Non-pigmented ciliary epithelial cell (primary cell): ENCODE measurements at places on chromosomes 5 and 9.

- no peak for DNase-seq
Measured at GRCh38 chr5:172151661-172152210, 36.3 kb downstream of the STK10 start.

DNA sequence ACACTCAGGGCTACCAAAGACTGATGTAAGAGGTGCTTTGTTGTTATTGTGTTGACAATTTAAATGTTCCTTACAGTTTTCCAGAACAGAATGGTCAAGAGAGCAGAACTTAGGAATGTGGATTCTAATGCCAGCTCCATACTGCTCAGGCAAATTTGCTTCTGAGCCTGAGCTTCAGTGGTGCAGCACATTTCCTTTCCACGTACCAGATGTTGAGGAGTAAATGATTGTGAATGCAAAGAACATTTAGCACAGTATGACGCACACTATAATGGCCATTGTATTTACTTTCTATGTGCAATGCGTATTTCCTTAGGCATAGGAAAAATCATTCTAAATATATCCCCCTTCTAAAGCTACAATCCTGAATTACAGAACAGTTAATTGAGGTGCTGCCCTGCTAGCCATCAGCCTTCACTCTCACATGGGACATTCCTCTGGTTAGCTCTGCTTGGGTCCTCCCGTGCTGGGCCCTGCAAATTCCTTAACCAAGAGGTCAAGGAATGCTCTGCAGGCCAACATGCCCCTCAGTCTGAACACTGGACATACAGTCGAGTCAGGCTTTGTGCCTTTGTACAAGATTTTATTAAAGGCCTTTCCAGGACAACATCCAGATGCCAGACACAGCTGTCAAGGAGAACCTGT is 21.1 kb upstream of the TMEM174 start:
- DNase-seq = no peak

GRCh38 chr5:155080721-155081120 is 67.2 kb downstream of the KIF4B start:
- DNase-seq = no peak

DNA sequence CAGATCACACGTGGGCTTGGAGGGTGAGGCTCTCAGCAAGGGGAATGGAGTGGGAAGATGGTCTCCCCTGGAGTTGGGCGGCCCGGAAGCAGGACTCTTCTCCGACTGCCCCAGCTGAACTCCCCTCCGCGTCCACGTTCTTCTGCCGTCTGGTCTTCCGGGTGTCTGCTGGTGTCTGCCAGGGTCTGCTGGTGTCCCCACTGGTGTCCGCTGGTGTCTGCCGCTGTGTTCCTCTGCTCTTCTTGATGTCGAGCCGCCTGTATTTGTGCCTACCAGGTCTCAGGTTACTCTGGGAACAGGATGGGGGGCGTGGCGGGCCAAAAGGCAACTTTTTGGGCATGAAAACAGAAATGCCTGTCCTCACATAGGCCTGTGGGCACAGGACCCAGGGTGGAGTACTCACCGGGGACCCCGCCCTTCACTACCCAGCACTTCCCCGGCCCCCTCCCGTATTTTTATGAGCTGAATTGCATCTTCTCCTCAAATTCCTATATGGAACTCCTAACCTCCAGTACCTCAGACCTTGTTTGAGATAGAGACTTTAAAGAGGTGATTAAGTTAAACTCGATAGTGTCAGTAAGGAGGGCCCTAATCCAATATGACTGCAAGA is 675.4 kb downstream of the SEMA5A start:
- no peak for DNase-seq

DNA sequence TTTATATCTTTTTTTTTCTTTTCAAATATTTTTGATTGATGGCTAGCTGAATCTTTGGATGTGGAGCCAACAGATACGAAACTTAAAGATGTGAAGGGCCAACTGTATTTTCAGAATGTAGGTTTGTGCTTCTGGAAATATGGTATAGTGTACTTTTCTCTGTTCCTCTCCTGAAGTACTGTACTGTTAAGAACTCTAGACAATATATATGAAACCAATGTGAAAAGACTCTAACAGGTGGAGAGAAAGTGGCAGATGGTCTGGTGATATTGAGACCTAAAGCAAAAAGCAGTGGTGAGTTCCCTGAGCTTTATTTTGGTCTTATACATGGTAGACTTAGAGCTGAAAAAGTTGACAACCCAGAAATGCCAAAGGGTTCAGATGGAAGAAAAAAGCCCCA is 185.0 kb upstream of the GRIN3A start:
- DNase-seq = no peak

GRCh38 chr9:106310782-106311181 is 552.2 kb upstream of the ZNF462 start:
- no peak for DNase-seq

DNA sequence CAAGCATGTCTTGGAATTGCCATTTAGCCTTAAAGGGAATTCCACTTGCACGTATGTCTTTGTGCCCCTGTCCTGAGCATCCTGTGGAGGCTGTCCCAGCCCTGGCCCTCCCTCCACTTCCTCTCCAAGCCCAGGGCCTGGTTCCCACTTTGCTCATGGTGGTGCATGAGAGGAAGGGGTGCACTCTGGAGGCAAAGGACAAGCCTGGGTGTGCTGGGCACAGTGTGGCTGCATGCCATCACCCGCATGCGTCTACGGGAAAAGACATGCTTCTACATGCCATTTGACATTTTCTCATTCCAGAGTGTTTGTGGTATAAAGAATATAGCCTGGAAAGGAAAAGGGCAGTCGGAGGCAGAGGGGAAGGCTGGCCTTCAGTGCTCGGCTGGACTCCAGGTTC is 7.2 kb upstream of the IRX2 start:
- no peak for DNase-seq

GRCh38 chr5:37847978-37848425 is 8.2 kb upstream of the GDNF start:
- DNase-seq = no peak

GRCh38 chr5:113427871-113428574 is 6.8 kb downstream of the TSSK1B start:
- DNase-seq = no peak

- peak; percentile 30 for DNase-seq
Measured at GRCh38 chr9:126516936-126517832, 96.5 kb upstream of the LMX1B start.

DNA sequence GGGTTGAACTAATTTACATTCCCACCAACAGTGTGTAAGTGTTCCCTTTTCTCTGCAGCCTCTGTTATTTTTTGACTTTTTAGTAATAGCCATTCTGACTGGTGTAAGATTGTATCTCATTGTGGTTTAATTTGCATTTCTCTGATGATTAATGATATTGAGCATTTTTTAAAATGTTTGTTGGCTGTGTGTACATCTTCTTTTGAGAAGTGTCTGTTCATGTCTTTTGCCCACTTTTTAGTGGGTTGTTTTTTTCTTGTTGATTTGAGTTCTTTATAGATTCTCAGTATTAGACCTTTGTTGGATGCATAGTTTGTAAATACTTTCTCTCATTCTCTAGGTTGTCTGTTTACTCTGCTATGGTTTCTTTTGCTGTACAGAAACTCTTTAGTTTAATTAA is 101.6 kb downstream of the NIPBL start:
- no peak for DNase-seq

DNA sequence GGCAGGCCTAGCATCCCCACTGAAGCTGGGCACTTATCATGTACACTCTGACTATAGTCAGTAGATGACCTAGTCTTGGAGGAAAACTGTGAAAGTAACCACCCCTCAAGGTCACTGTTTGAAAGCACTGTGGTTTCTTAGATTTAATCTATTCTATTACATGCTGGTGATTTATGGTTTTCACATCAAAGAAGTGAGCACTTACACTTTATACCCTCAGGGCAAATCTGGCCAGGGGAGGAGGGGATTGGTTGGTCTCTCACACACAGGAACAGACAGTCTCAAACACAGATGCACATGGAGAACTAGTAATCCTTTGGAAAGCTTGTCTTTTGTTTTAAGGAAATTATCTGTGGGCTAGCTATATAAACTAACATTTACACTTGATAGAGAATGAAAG is 17.9 kb upstream of the SPIN1 start:
- DNase-seq = no peak

GRCh38 chr9:114697951-114698351 is 16.0 kb upstream of the TEX48 start:
- DNase-seq = no peak

DNA sequence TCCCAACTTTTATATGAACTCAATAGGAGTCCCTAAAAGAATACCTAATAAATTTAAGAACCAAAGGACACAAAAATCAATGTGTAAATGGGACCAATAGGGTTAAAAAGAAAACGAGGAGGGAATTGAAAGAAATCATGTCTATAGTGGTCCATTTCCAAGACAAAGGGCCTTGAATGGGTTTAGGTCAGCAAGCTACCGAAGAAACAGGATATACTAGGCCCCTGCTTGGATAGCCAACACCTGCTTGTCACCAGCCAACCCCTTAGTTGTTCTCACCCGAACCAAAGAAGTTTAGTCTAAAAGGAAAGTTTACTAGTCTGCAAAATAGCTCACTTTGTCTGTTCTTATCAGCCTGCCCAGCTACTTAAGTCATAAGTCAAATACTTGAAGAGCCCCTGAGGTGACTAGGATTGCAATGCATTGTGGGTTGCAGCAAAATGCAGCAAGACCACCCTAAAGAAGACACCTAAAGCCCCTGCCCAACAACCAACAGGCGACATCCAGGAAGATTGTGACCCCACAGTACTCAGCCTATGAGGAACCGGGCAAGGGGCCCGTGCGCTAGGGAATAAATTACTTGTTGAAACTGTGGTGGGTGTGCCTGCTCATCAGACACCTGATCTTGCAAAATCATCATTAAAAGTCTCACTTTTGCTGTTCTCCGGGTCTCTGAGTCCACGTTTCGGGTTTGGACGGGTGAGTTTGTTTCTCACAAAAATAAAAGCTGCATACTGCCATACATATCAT is 183.9 kb upstream of the PPP1R26 start:
- no peak for DNase-seq
